ENCODE measurements at places on chromosomes 1 and 21.

DNA sequence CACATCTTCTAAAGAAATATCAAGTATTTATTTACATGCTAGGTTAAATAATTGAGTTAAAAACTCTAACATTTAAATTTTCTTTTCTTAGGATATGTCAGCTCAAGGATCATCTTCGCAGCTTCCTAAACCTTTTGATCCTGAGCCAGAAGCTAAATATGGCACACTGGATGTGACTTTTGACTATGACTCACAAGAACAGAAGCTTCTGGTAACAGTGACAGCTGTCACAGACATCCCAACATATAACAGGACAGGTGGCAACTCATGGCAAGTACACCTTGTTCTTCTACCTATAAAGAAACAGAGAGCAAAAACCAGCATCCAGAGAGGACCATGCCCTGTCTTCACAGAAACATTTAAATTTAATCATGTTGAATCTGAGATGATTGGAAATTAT lies 132.7 kb upstream of the SERTAD4 start:
- DNase-seq = no peak

- no peak for DNase-seq
Measured at GRCh38 chr21:41933313-41934079, 20.3 kb downstream of the C2CD2 start.

DNA sequence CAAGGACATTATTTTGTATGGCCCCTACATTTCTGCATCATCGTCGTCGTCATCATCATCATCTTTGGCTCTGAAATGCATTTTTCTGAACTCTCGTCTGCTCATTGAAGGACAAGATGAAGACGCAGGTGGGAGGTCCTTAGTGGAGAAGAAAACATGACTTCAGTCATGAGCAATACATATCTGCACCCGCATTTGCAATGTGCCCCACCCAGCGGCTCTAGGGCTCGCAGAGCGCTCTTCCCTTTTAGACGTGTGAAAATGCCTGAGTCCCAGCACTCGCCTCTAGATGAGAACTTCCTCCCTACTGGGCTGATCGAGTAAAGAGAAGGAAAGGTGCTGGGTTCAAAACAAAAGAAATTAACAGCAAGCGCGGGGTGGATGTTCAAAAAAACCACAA lies 10.1 kb downstream of the C1orf174 start:
- no peak for DNase-seq

- DNase-seq = no peak
Measured at GRCh38 chr21:18384771-18385170, 18.8 kb downstream of the TMPRSS15 start.

DNA sequence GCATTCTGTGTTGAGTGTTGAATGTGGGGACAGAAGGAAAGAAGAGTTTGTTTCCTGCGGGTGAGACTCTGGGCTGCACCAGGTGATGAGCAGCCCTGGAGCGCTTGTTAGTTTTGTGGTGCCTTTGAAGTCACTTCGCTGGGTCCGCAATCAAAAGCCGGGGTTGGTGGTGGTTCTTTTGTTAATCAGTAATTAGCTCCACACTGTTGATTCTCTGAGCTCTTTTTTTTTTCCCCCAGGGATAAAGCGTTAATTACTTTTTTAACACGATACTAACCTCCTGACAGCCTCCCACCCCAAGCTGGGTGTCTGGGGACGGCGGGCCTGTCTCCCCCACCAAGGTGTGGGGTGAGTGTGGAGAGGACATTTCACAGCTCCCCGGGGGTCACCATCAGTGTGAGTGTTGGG lies 56.6 kb downstream of the AGPAT3 start:
- peak; percentile 7 for DNase-seq

DNA sequence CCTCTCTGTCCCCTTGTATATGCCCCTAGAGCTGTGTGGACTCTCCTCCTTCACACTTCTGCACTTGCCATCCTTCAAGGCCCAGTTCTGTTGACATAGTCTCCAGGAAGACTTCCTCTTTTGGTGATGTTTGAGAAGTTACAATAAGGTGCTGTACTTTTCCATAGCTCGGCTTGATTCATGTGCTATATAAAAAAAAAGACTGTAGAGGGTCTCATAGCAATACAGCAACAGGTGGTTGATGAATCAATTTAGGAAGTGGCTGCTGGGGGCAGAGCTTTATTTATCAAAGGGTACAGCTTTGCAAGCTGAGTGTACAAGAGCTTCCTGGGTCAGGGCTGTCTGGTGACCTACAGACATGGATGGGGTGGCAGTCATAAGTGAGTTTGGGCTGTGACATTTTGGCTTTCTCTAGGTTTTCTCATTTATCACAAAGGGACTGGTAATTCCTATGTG lies 102.7 kb downstream of the RUNX1 start:
- DNase-seq = no peak

DNA sequence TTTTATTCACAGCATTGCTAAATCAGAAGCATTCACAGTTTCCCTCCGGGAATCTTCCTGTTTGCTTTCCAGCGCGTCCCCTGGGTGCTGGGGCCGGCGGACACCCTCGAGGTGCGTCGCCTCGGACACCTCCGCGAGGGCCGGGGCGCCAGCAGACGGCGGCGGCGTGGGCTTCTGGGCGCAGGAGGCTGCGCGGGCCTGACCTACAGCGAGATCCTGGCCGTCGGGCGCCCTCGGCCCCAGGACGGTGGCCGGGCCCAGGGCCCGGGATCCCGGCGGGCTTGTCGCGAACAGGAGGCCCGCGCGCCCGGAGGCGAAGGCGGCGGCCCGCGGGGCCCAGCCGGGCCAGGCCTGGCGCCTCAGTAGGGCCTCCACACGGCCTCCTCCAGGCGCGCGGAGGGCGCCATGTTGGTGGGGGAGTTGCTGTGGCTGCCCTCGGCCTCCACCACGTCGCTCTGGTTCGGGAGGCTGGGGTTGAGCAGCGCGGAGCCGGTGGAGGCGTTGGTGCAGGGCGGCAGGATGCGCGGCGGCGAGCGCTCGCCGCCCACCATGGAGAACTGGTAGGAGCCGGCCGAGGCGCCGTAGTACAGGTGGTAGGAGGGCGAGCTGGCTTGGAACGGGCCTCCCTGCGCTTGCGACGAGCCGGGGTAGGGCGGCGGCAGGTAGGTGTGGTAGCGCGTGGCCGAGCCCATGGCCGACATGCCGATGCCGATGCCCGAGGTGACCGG lies 123.1 kb downstream of the CLIC6 start:
- no peak for DNase-seq

GRCh38 chr1:29397256-29397590 lies 160.9 kb downstream of the PTPRU start:
- no peak for DNase-seq

- DNase-seq = peak; percentile 16
Measured at GRCh38 chr1:33319186-33319948, 1.5 kb downstream of the A3GALT2 start.

- DNase-seq = no peak
Measured at GRCh38 chr1:228860911-228861831, 125.9 kb downstream of the RHOU start.

DNA sequence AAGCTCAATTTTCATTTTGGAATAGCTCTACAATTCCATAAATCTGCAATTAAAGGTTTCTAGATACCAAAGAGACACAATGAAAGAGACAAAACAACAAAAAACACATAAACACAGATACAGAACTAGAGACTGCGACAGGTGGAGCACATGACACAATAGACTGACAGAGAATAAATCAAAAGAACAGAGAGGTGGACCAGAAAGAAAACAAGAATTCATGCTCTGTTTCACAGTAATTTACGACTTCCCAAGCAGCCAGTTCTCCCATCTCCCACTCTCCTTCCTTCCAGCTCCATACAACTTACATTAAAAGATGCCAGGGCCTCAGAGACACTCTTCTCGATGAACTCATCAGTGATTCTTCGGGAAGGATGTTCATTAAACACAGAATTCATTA lies 15.1 kb upstream of the RBM8A start:
- DNase-seq = no peak

DNA sequence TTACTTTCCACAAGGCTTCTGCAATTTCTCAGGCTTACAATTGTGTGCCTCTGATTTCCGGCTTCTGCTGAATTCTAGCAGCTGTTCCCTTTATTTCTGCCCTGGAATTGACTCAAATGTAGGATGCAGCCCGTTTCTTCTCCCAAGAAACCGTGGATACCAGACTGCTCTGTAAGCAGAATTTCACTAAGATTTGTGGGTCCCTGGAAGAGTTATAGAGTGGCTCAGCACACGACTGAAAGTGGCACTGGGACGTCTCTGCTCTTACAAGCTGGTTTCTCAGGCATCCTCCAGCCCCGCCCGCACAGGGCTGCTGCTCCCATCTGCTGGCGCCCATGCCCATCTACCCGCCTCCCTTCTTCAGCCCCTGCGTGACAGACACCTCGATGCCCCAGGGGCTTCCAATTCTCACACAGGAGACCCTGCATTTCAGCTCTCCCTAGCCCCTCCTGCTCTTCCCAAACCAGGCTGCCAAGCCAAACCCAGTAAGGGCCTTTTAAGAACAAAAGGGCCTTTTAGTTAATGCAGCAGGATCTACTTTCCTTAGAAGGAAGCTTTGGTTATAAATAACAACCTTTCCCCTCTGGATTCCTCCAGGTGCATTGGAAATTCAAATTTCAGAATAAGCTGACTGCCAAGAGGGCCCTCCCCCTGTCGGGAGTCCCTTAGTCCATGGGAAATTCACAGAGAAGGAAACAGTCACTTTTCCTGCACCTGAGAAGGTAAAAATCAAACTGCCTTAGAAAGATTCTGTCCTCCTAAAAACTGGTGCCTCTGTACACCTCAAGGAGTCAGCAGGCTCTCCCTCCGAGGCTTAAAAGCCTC lies 45.4 kb upstream of the TENT5B start:
- DNase-seq = no peak

GRCh38 chr21:35940074-35940927 lies 120.0 kb downstream of the SETD4 start:
- DNase-seq = no peak

GRCh38 chr1:182338806-182339370 lies 52.7 kb downstream of the GLUL start:
- no peak for DNase-seq
